ENCODE measurements at places on chromosomes 5 and 9.

GRCh38 chr9:73073337-73074175 is 78.1 kb upstream of the ANXA1 start:
- no peak for DNase-seq

- DNase-seq: no peak
Observed at GRCh38 chr5:154372661-154373060, 73.1 kb upstream of the SAP30L start.

DNA sequence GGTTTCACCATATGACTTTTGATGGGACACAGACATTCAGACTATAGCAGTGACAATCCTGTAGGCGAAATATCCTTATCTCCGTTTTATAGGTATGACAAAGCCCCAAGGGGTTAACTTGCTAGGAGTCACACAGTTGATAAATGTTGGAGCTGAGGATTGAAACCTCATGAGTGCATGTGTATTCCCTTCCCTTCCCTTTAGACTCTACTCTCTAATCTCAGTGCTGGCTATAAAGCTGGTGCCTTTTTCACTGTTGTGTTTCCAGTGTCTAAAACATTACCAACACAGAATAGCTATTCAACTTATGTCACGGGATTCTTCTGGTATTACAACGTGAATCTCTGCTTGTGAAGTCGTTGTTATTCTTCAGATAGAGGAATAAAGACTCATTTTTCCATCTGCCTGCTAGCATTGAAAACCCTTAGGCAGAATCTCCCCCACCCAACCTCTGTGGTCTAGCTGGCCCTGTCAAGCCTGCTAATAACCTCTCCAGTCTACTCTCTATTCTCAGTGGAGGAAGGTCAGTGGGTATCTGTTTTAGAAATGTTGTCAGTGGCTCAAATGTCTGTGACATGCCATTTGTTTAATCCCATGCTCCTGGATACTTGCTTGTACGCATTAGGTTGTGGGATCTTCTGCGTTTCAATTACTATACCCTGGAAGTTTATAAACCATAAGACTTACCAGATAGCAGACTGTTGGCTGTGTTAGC is 121.2 kb downstream of the TLE4 start:
- no peak for DNase-seq

DNA sequence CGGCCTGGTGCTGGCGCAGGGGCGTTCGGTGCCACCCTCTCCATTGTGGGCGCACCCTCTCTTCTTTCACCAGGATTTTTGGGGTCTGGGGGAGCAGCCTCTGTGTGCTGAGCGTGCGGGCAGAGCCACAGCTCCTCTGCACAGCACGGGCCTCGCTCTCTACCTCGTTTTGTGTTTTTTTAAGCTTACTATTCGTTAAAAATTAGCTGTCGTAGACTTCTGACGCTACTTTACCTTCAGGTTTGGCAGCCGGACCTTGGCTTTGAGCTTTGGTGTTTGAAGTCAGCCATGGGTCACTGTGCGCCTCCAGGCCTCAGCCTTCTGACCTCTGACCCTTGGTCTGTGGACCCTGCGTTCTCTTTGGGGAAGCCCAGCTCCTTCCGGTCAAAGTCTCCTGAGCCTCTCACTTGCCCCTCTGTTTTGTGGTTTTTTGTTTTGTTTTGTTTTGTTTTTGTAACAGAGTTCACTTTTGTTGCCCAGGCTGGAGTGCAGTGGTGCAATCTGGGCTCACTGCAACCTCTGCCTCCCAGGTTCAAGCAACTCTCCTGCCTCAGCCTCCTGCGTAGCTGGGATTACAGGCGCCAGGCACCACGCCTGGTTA is 88.2 kb upstream of the CACNA1B start:
- DNase-seq: no peak

DNA sequence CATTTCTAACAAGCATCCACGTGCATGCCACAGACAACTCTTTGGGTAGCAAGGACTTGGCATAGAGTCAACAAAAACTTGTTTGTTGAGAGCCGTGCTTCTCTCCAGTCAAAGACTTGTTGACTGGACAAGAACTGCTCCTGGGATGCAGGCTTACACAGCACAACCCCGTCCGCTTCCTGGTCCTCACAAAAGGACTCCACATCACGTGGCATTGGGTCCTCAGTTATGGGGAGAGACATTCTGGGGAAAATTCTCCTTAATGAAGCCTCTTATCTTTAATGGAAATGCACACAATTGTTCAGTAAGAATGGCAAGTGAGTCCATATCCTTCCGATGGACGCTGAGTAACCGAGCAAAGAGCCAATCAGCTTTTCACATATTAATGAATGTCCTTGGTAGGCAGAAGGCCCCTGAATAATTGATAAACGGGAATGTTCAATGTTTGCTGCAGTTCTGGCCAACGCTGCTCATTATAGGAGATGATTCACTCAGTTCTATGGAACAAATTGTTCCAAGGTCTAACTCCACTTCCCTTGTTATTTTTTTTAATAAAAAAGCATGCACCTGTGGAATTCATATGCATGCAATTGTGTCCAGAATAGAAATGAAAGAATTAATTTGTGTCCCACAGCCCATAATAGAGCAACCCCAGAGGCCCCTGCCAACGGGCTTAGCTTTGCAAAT is 97.0 kb upstream of the ZNF366 start:
- no peak for DNase-seq

- no peak for DNase-seq
Observed at GRCh38 chr5:58318468-58318867, 141.4 kb downstream of the PLK2 start.

- DNase-seq: no peak
Observed at GRCh38 chr5:155957884-155958283, 369.1 kb upstream of the SGCD start.

DNA sequence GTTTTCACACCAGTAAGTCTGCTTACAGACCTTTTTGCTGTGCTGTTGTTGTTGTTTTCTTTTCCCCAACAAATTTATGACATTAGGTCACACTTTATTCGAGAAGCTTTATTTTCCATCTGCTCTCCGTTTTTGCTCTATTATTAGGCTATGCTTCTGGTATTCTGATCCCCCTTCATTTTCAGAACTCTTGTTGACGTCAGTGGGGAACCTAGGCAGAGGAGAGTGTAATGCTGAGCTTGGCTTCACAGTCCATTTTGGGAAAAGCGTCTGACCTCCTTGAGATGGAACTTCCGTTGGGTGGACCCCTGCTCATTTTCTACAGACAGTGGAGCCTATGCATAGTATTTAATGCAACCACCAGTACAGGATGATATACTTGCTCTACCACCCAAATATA is 387.9 kb upstream of the MEF2C start:
- no peak for DNase-seq

DNA sequence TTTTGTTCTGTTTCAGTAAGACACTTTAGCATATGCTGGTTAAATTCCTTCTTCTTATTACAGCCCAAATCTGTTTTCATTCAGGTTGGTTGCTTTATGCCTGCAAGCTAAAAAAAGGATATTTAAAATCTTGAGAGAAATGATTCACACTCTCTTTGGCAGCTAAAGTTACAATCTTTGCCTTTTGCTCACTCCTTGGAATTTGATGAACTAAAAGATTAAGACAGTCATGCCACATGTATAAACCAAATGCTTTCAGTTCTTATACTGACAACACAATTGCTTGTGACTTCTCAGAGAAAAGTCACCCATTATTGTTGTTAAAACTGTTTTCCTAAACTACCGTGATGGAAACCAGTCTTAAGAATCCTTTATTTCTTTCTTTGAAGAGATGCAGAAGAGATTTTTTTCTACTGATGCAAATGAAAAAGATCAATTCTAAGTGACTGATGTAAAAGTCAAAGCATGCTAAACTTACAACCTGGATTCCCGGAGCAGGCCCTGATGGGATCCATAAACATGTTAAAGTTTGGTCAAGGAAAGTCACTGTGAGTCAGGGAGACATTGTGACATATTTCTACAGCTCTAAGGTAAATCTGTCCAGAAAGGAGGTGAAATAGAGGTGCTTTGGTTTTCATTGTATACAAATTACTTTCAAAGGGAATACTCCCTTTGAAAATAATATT is 144.2 kb upstream of the CDH10 start:
- no peak for DNase-seq

- no peak for DNase-seq
Observed at GRCh38 chr9:137412431-137412830, 10.5 kb downstream of the EXD3 start.

DNA sequence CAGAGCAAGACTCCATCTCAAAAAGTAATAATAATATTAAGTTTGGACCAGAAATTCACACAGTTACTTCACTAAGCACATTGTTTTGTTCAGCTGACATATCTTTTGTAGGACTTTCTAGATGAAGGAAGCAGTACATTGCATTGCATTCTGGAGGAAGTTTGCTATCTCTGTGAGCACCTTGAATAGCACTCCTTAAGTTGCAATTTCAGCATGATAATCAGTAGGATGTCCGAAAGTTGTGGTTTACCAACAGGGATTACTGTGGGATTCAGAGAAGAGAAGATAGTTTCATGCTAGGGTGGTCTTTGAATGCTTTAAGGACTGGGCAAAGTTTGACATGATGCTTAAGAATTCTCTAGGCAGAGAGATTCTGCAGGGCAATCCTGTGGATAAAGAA is 18.4 kb upstream of the TTC23L start:
- no peak for DNase-seq
